ENCODE measurements at places on chromosomes 11 and 22.

DNA sequence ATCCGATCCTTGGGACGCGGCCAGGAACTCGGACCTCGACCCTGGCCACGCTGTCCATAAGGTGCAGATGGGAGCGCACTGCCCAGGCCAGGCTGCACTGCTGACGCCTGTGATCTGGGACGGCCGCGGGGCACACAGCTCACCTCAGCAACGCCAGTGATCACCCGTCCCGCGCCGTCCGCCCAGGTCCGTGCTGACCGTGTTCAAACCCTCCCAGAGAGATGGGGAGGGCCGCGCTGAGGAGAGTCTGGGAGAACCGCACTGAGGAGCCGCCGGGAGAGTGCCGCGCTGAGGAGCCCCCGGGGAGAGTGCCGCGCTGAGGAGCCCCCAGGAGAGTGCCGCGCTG is 636 bp downstream of the KCNQ1OT1 start:
- no peak for DNase-seq

- DNase-seq = no peak
Measured at GRCh38 chr11:1623716-1624115, 1.8 kb upstream of the KRTAP5-4 start.

- no peak for DNase-seq
Measured at GRCh38 chr11:68074584-68075352, 35.9 kb downstream of the TCIRG1 start.

DNA sequence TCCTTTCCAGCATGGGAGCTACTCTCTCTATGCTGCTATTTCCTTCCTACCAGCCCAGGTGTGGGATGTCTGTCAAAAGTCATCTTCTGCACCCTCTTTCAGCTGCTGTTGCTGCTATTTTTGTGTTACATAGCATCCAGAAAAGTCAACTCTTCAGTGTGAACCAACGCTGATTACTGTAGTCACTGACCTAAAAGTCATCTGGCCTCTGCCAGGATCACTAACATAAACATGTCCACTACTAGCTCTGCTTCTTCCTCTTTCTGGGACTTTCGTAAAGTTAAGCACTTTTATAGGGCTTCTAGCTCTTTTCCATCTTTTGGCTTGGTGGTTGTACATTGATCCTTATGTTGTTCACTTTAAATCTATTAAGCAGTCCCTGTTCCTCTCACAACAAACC is 90.2 kb upstream of the CARD18 start:
- no peak for DNase-seq

DNA sequence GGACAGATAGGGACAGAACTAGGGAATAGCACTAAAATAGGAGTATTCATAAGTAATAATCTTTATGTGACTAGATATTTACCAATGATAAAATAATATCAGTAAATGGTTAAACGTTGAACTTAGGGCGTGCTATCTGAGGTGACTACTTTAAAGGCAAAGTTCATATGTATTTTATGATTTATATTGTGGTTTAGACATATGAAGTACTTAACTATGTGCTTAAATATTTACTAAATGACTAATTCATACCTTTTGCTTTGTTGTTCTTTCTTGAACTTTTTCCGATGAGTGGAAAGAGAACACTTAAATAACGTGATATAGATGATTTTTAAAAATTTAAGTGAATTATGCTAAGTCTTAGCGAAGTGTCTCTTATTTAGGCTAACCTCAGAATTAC is 14.7 kb downstream of the LUZP2 start:
- no peak for DNase-seq

DNA sequence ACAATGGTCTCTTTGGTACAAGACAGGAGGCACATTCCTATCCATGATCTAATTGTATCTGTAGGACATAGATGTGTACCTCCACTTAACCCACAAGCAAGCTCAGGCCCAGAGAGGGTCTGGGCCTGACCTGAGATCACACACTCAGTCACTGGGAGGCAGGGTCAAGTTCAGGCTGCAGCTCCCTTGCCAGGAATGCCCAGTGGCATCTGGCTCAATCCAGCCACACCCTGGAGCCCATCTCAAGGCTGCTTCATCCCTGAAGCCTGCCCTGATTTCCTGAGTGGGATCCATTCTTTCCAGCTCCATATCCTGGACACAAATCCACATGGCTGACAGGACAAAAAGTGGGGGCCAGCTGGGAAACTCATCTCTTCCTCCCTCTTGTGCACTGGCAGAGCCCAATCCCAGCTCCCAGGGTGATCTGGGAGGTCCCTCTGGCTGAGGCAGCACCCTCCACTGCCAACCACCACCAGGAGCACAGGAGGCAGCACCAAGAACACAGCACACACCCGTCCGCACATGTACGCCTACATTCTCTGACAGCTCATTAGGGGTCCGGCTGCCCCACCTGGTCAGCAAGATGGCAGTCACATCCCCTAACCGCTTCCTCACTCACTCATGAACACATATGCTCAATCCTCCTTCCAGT is 39.2 kb upstream of the KLHL35 start:
- no peak for DNase-seq

- no peak for DNase-seq
Measured at GRCh38 chr22:27842669-27843431, 41.3 kb upstream of the MN1 start.

DNA sequence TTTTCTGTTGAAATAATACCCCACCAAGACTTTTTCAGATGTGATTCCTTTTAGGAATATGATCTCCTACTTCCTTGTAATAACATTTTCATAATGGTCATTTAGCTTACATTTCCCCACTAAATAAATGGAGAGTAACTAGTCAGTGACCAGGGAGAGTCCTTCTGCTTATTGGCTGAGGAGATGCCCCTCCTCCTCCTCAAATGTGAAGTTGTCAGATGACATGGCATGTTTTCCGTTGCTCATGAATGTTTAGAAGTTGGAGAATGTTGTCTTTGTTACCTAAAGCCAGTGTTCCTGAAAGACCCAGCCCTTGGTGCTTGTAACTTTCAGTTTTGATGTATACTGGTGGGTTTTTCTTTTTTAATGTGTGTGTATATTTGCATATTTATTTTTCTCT is 38.2 kb downstream of the CSRP3 start:
- no peak for DNase-seq

DNA sequence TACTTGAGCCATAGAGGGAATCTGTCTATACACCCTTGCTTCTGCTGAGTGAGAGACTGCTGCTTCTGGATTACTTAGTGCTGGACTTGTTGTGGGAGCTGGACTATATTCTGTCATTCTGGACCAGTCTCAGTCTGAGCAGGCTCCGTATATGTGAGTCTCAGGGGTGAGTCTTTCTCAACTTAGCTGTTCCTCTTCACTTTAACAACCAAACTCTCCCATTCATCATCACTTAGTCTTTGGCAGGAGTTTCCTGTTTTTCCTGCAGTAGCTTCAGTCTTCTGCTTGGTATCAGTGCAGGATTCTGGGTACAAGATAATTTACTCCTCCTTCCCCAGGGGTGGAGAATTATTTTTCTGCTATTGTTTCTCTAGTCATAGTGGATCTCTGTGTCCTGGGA is 779.5 kb downstream of the METTL15 start:
- DNase-seq = no peak

- DNase-seq = no peak
Measured at GRCh38 chr11:121106812-121107211, 5.8 kb downstream of the TECTA start.

- DNase-seq = no peak
Measured at GRCh38 chr11:128860571-128861361, 6.3 kb downstream of the KCNJ1 start.

GRCh38 chr11:22521226-22521625 is 104.4 kb downstream of the FANCF start:
- DNase-seq = no peak

DNA sequence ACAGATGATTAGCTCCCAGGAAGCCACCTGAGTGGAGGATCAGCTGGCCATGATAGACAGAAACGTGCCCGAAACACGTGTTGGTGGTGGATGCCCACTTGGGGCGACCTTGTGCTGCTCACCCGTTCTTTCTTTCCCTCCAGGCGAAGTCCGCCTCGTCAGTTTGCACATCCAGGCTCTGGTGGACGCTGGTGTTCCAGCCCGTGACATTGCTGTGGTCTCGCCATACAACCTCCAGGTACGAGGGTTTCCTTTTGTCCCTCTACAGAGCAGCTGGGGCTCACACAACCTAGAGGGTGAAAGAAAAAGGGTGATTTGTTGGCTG is 30.6 kb downstream of the IGHMBP2 start:
- DNase-seq = no peak

- DNase-seq = no peak
Measured at GRCh38 chr11:12221051-12221535, 110.7 kb downstream of the MICAL2 start.

DNA sequence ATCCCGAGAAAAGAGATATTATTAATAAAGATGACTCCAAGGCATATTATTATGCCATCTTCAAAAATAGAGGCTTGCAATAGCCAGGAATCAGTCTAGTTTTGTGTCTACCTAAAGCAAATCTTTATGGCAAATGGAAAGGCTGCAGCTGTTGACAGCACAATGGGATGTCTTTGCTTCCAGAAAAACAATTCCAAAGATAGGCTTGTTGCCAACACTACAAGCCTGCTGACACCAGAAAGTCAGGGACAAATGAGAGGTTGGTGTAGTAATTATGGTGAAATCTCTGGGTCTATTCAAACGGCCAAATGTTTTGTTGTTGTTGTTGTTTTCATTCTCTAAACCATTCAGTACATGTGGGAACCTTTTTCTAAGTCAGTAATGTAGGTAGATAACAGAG is 101.8 kb downstream of the LUZP2 start:
- no peak for DNase-seq

GRCh38 chr11:126140201-126140925 is 71.1 kb downstream of the RPUSD4 start:
- DNase-seq = no peak

- no peak for DNase-seq
Measured at GRCh38 chr22:22123118-22123959, 121.2 kb upstream of the VPREB1 start.

DNA sequence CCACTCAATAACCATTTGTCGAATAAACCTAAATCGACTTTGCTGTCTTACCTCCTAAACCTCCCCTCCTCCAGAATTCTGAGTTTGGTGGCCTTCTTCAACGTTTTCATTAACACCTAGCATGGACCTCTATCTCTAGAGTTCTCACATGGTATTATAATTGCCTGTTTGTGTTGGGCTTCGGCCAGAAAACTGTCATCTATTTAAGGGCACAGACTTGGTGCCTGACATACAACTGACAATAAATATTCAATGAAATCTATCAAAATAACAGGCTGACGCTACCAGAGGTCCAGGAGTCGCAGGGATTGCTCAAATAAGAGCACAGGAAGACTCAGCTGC is 687 bp downstream of the ALKBH8 start:
- no peak for DNase-seq

- no peak for DNase-seq
Measured at GRCh38 chr11:86743223-86744118, 56.9 kb upstream of the PRSS23 start.

GRCh38 chr11:120208777-120209176 is 2.1 kb upstream of the OAF start:
- DNase-seq = no peak

DNA sequence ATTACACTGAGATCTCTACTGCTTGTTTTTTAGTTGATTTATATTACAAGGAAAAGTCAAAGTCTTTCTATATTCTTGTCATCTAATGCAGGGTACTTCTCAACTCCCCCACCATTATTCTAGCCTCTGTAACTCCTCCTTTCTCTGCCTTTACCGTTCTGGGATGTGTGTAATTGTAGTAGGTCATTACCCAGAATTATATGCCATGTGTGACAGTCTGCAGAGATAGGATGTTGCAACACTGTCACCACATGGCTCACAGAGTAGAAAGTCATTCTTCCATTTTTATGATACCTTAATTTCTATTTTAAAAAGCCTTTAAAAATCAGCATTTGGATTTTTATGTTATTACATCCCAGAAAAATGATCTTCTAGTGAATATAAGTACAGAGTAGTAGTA is 32.7 kb downstream of the ZNF143 start:
- no peak for DNase-seq

- DNase-seq = no peak
Measured at GRCh38 chr11:2313051-2313951, 11.5 kb downstream of the TSPAN32 start.

- DNase-seq = no peak
Measured at GRCh38 chr11:25242928-25243327, 746.1 kb downstream of the LUZP2 start.

DNA sequence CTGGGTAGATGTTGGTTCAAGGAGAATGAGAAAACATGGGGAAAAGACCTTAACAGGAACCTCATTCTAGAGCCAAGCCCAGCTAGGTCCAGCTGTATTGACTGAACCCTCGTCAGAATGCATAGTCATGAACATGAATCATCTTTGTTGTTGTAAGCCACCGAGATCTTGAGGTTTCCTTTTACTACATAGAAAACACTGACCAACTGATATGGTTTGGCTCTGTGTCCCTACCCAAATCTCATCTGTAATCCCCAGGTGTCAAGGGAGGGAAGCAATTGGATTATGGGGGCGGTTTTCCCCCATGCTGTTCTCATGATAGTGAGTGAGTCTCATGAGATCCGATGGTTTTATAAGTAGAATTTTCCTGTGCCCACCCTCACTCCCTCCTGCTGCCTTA is 19.4 kb upstream of the PHOX2A start:
- DNase-seq = no peak
